ENCODE measurements at places on chromosomes 1 and 21.

GRCh38 chr1:112083487-112083886, 94.0 kb upstream of the KCND3 start:
- no peak for DNase-seq

DNA sequence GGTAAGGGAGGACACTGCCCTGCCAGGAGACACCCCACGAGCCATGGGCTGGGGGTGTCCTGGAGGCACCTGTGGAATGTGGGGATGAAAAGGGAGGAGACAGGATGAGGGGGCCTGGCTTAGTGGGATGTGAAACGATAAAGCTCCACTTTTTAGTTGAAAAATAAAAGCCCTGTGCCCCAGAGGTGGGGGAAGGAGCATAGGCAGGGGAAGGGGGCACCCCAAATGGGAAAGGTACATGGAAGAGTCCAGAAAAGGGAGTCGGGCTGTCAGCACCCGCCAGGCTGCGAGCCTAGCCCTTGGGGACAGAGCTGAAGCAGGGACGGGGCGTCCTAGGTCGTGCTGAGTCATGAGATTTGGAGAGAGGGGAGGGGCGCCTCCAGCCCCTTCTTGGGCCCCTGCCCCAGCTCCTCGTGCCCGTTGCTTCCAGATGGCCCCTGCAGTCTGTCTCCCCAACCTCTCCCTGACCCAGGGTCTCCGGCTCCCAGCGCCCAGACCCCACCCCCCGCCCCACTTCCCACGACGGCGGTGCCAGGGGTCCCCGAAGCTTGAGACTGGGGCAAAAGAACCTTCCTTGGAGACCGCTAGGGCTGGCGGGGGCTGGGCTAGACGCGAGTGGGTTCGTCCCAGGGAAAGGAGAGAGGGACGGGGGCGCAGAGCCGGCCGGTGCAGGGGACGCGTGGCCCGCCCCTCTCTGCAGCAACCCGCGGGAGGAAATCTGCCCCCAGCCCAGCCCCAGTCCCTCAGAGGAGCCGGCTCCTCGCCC, 795 bp downstream of the SYT2 start:
- DNase-seq = no peak

GRCh38 chr1:213269829-213270228, 218.8 kb downstream of the RPS6KC1 start:
- no peak for DNase-seq

DNA sequence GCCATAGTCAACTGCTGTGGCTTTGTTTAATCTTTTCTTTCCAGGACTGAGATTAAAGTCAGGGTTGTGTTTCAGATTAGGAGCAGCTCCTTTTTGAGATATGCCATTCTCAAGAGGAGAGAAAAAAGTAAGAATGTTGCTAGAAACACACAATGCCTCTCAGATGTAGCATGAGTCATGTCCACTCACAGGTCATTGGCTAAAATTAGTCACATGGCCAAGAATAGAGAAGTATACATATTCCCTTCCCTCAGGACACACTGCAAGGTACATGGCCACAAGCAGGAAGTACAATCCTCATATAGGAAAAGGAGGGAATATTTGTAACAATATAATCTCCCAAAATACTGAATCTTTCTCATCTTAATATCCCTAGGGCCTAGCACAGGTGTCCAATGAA, 141.9 kb upstream of the PTBP2 start:
- no peak for DNase-seq

DNA sequence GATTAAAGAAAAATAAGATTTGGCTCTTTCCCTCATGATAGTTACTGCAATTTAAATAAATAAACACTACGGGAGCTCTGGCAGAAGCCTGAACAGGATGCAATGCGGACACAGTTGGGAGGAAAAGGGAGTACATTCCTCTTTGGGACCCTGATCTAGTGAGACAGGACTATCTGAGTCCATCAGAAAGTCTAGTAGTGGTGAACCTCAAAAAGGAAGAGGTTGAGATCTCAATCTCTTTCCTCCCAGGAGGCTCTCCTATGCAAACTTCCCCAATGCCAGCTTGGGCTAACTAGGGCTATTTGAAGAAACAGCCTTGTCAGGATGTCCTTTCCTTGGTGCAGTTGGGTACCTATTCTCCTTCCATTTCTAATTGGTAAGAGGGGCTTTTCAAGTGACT, 4.9 kb upstream of the ABCD3 start:
- no peak for DNase-seq

DNA sequence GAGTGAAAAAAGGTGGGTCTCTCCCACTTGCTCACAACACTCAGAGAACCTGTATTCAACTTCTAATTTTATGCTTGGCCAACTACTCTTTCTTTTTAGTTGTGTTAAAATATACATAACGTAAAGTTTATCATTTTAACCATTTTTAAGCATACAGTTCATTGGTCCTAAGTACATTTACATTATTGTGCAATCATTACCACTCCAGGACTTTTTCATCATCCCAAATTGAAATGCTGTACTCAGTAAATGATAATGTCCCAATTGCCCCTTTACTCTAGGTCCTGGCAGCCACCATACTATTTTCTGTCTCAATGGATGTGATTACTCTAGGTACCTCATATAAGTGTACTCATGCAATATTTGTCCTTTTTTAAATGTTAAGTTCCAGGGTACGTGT, 212.3 kb upstream of the PLXNA2 start:
- DNase-seq = no peak

DNA sequence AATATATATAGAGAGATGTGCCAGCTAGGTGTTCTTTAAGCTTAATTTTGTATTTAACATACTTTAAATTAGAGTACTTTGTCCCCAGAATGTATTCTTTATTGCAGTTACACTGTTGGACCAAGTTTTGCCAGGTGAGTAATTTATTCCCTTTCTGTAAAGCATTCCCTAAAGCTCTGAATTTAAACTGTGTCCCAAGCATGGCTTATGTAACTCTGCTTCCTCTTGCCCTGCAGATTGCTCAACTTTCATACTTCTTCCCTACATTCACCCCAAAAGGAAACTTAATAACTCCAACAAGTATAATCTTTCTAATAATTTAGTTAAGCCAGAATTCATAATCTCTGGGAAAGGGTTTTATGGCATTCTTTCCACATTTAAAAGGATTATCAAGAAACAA, 5.6 kb downstream of the LYPLAL1 start:
- no peak for DNase-seq

DNA sequence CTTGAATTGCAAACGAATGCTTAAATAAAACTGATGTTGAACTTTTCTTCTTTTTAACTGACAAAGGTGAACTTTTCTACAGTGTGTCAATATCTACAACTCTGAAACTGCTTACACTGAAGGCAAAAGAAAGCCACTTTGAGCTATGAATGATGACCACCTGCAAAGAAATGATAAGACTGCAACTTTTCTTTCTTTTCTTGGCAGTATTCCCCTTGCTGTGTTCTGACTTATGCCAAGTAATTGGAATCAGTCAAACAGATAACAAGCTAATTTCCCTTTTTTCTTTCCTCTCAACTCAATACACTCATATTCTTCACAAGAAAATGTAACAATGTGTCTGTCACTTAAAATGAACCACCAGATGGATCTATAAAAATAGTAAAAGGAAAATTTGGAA, 588.1 kb upstream of the BRINP3 start:
- DNase-seq = no peak

- DNase-seq = no peak
These were observed 115.2 kb downstream of the TGFBR3 start for GRCh38 chr1:91770667-91771268.

DNA sequence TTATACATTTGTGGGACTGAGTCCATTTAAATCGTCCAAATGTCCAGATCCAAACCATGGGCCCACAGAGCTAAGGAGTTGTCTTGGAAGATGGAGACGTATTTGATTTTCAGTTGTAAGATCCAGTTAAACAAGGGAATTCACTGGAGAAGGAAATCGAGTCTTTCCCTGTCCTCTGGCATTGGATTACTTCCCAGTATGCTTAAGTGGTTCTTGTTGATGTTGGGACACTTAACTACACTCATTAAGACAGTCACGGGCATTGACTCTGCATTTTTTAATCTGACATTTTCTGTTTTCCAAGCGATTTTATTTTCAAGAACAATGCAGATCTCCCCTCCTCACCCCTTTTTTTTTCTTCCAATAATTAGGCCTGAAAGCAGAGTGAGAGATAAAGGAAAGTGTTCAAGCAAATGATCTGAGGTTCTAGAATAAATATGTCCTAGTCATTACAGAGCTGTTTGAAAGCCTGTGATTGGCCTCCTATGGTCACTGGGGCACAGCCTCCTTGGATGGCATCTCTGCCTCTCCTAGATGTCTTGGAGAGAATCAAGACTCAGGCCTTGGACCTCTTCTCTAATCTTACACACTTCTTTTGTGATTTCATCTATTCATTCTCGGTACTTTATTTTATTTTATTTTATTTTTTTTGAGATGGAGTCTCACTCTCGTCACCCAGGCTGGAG, 48.9 kb downstream of the CD247 start:
- no peak for DNase-seq

DNA sequence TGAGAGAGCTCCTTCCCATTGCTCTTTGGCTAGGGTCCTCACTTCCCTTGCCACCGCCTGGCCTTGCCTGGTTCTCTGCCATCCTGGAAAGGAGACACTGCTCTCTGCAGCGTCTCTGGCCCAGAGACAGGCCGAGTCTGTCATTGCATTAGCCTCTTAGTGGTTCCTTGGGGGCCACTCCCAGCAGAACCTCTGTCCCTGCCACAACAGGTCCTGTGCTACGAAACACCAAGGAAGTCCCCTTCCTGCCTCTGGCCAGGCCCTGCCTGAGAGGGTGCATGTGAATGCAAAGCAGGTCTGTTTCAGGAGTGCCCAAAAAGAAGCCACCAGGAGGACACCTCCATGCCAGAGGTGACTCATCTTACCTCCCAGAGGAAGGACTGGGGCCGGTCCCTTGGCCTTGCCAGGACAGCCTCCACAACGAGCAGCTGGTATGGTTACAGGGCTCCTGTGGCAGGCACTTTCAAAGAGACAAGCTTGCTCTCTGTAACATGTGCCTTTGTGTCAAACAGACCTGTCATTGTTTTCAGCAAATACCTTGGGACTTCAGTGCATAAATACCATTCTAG, 59.6 kb downstream of the VPS26C start:
- DNase-seq = no peak

- DNase-seq = no peak
These were observed 284.1 kb upstream of the BEND5 start for GRCh38 chr1:49060766-49061165.

DNA sequence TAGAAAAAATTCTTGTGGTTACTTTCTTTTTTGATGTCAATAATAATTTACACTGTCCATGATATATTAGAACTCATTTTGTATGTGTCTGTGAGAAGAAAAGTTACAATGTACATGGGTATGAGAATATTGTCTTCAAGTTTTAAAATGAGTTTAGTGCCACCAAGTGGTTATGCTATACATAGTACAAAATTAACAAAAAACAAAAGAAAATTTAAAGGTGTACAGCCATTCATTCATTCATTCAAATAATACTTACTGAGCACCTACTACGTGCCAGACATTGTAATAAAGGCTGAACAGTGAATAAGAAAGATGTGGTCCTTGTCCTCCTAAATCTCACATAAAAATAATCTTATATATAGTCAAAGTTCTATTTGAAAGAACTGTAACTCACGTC, 27.7 kb downstream of the UCHL5 start:
- DNase-seq = no peak

- DNase-seq = no peak
These were observed 3.0 kb upstream of the TMCC2 start for GRCh38 chr1:205224736-205225135.

DNA sequence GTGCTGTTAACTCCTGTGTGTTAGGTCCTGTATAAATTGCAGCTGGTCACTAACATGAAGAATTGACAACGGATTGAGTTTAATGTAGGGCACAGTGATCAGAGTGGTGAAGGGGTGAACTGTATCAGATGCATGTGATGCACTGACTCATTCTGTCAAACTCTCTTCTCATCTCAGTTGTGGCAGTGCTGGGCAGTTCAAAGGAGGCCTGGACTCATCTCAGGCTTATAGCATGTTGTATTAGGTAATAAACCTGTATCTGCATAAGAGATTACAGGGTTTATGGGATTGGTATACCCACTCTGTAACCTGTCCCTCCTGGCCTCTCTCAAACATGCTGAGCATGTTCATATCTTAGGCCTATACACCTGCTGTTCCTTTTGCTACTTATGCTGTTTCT, 12.4 kb upstream of the GBP3 start:
- no peak for DNase-seq

DNA sequence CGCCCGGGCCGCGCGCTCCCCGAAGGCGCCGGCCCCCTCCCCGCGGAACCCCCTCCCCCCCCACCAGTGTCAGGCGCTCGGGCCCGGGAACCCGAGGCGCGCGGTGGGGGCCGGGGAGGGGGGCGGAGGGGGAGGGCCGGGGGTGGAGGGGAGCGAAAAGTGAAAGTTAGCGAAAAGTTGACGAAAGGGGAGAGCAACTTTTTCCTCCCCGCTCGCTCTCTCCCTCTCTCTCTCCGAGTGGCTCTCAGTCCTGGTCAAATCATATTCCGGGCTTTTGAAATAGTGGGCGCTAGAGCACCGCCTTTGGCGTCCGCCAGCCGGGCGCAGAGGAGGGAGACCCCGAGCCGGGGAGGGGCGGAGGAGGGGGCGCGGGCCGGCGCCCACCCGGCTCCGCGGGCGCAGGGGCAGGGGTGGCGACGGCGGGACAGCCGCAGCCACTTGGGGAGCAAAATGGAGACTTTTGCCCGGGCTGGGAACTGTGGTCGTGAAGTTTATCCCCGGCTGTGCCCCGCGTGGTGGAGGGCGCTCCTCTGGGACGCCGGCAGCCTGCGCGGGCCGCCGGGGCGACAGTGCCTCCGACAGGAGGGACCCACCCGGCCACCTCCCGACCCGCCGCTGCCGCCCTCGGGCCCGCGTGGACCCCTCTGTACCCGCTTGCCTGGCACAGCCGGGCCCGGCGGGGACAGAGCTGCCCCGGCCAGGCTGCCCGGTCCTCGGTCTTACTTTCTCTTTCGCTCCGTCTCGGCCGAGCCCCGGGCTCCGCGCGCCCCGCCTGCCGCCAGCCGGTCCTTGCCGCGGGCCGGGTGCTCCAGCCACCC, 697 bp downstream of the PRDM16 start:
- no peak for DNase-seq
